ENCODE measurements at places on chromosomes 11 and 22.

DNA sequence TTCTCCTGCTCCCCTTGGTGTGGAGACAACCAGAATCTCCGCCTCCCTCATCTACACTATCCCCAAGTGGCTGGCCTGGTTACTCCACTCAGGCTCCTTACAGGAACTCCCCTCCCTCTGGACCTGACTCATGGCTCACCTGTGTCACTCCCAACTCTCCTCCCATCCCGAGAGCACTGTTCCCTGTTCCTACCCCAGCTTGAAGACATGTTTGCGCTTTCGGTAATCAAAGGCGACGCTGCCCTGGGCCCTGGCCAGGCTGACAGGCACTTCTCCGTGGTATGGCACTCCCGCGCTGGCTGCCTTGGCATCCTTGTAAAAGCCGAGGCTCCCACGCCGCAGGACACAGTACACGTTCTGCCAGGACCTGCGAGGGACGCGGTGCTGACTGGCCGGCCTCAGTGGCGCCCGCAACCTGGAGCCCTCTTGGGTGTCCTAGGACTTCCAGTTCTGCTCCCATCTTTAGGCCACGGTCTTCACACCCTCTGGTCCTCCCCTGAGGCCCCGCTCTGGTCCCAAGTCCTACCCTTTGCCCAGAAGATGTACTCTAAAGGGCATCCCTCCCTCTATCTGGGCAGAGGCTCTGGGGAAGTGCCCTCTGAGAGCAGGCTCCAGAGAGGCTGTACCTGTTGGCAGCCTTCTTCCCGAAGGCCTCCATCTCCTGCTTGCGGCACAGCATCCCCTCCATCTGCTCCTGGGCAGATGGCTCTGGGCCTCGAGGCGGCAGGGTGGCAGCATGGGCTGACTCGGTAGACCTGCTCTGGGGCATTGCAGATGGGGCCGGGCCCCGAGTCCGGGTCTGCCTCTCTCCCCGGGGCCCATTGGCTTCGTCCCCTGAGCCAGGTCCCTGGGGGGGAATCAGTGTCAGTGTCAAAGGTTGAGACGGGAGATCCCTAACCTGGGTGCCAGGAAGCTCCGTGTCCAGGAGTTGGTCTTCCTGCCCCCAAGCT is 9.4 kb upstream of the RBM4B start:
- DNase-seq, result no peak

DNA sequence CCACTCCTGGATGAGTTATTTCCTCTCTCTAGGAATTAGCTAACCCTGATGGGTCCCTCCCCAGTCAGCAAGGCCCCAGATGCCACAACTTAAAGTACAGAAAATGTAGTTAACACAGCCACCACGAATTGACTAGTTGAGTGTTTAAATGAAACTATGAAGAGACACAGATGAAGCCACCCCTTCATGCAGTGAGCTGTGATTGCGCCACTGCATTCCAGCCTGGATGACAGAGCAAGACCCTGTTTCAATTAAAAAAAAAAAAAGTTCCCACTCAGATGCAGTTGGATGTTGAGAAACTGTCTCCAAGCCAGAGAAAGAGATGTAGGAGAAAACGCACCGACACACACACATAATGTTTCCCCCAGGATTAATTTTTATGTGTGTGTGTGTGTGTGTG is 53.3 kb downstream of the SCN3B start:
- DNase-seq, result no peak

GRCh38 chr11:113538451-113539412 is 63.5 kb upstream of the DRD2 start:
- no peak for DNase-seq

DNA sequence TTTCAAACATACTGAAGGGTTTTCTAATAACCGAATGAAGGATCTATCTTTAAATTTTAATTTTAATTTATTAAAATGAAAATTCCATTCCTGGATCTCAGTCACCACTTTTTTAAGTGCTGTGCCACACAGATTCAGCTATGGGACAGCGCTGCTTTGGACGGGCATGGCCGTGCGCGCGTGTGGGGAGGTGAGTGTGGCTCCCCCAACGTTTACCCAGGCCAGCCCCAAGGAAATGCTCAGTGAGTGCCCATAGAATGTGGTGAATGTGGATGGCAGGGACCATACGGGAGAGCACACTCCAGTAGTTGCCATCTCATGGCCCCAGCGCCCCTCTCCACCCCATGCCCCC is 88.0 kb upstream of the KCNQ1OT1 start:
- DNase-seq, result no peak

- DNase-seq, result no peak
Observed at GRCh38 chr11:8252946-8253345, 10.7 kb downstream of the LMO1 start.

All from GM12865 (cell line).